Sigmoid colon (tissue), 7 donors: ENCODE measurements at places on chromosomes 12 and 14. TPM values are rescaled to one million over a fixed set of nuclear protein-coding genes. Genes with fewer than 3 reads are reported as not detected.

DNA sequence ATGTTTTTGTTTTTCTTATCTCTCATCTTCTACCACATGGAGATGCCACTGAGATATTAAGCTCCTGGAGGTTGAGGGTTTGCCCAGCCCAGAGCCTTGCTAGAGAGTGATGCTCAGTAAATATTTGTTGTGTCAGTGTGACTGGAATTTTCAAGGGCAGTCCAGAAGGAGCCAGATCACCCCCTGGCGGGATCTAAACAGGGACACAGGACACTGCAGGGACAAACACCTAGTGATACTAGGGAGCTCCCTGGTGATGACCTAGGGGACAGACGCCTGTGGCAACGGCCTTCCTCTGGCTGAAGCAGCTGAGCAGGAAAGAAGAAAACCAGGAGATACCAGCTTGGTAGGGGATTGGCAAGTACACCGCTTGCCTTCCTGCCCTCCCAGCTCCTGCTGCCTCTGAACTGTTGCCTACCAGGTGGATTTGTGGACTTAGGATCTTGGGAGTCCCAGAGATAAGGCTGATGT is 714.4 kb upstream of the TBX3 start:
- no peak for DNase-seq

GRCh38 chr14:35215110-35215813 is 76.9 kb upstream of the PSMA6 start:
- no peak for DNase-seq

DNA sequence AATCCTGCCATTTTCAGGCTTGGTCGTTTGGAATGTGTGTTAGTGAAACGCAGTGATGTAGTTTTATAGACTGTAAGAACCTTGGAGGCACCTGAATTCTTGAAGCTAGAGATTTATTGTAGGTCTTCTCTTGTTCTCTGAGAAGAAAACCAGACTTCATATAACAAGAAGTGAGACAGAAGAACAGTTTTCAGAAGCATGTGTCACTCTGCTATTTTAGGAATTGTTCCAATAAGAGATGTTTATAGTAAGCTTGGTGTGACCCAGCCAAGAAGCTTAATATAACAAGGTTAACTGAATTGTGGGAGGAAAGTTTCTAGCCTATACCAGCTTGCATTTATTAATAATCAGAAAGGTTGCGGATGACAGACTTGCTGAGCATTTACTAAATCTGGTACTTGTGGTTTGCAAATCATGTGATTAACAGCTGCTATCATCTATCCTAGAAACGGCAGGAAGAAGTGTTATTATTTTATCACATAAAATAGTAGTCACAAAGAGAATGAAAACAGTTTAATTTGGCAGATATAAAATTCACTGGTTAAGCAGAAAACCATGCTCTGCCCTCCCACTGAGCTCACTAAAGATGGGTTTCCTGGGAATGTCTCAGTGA is 49.2 kb upstream of the BCAT1 start:
- no peak for DNase-seq

GRCh38 chr12:116495260-116495659 is 63.9 kb upstream of the MAP1LC3B2 start:
- DNase-seq, result no peak

The PRKAG1 gene
- 48.6 TPM for polyA plus RNA-seq
